Effector CD8-positive, alpha-beta T cell (primary cell): ENCODE measurements at places on chromosomes 3 and 15.

GRCh38 chr3:160154596-160154995, 70.6 kb upstream of the C3orf80 start:
- no peak for DNase-seq

DNA sequence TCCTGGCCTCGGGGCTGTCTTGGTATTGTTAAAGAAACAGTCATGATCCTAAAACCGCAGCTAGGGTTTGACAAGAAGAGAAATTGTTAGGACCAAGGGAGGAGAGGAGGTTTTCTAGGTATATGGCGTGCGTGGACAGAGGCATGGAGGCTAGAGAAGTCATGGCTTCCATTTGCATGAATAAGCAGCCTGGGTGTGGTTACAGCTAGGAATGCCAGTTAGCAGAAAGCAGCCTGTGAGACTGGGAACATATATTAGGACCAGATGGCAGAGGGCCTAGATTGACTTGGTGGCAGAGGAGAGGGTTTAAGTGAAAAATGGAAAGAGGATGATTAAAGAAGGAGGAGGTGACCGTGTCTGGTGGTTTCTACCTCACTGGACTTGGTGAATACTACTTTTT, 573.6 kb upstream of the ARRDC4 start:
- no peak for DNase-seq

- DNase-seq: no peak
These were observed 116.1 kb upstream of the DNAJC19 start for GRCh38 chr3:181105646-181106045.

GRCh38 chr3:122826278-122826677, 31.4 kb downstream of the SLC49A4 start:
- DNase-seq: no peak

- DNase-seq: no peak
These were observed 25.9 kb upstream of the MTMR10 start for GRCh38 chr15:31017311-31017710.

- no peak for DNase-seq
These were observed 204.2 kb downstream of the NFKBIZ start for GRCh38 chr3:102053375-102053989.

DNA sequence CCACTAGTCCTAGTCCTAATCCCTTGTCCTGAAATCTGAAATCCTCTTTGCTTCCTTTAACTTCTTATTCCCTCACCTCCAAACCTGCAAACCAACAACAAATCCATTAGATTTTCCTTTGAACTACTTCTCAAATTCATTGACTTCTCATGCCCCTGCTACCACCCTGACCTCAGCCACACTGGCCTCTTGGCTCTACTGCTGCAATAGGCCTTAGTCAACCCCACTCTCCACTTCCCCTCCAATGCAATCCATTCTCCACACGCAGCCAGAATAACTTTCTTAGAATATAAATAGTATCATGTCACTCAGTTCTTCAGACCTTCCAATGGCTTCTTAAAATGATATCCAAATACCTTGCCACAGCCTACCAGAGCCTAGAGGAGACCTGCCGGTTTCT, 131.1 kb upstream of the GADL1 start:
- no peak for DNase-seq

- no peak for DNase-seq
These were observed 381.1 kb downstream of the OXSM start for GRCh38 chr3:26171006-26171405.

GRCh38 chr3:7195934-7196333, 335.0 kb downstream of the GRM7 start:
- DNase-seq: no peak

GRCh38 chr3:29503958-29504357, 223.1 kb downstream of the RBMS3 start:
- no peak for DNase-seq

DNA sequence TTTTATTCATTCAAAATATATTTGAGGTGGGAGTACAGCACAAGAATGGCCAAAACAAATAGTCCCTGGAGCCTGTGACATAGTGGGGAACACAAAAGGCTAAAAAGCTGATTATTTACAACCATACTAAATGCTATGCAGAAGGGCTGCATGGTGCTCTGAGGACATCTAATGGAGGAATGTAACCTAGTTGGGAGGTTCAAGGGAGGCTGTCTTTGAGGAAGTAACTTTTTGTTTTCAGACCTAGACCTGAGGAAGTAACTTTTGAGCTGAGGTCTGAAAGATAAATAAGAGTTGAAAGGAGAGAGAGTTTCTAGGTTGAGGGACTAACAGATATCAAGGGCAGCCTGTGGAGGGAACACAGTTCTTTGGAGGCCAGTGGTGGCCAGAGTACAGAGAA, 34.8 kb upstream of the RASA2 start:
- peak; percentile 2 for DNase-seq

GRCh38 chr3:104598848-104599511, 767.7 kb upstream of the ALCAM start:
- DNase-seq: no peak

DNA sequence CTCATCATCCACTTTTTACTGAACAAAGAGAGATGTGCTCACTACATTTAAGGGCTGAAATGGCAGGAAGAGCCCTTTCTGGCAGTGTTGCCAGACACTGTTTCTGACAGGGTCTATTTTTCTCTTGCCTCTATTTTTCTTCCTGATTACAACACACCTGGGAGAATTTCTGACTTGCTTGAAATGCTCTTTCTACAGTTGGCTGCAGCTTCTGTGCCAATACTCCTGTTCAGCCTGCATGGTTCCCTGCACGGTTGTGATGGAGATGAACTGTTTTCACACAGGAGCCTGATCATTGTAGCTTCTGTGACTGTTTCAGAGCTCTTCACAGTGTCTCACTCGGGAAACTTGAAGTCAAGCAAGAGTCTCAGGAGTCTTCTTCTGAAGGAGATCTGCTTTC, 83.0 kb upstream of the DLG1 start:
- DNase-seq: no peak

GRCh38 chr15:71224024-71224423, 108.8 kb downstream of the THSD4 start:
- no peak for DNase-seq

GRCh38 chr3:13093687-13094086, 20.5 kb upstream of the IQSEC1 start:
- DNase-seq: no peak

DNA sequence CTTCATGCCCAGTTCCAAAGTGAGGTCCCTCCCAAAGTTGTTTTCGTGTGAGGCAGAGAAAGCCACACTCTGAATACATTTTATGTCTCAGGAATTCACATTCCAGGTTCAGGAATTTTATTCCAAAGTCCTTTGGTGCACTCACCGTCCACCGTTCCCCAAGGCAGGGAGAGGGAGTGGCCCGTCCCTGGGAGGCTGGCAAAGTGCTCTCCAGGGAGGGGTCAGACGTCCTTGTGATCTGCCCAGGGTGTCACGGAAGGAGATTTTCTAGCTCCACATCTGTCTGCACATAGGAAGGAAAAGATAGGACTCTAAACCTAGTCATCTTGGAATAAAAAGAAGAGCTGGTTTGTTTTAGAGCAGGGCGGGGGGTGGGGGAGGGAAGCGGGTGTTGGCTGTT, 47.9 kb downstream of the KLF13 start:
- no peak for DNase-seq

DNA sequence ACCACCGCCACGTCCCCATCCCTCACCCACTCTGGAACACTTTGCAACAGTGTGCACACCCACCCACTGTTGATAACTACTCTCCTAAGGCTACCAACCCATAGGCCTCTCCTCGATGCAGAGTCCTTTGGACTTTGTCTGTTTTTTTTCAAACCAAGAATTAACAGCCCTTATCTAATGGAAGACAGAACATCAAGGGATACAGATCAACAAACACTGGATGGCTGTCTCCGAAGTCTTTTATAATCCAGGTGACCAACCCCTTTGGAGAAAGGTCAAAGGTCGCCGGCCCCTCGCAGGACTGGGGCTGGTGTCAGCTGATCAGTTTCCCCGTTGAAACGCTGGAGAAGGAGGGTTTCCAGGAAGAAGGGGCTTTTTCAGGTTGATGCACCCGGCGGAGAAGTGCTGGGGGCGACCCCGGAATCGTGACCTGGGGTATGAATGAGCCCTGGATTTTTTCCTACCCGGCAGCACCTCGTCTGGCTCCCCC, 532 bp downstream of the B4GALT4 start:
- no peak for DNase-seq

- peak; percentile 7 for DNase-seq
These were observed 11.5 kb downstream of the ITPR1 start for GRCh38 chr3:4504340-4505261.

GRCh38 chr3:177751770-177752169, 554.5 kb upstream of the TBL1XR1 start:
- no peak for DNase-seq

DNA sequence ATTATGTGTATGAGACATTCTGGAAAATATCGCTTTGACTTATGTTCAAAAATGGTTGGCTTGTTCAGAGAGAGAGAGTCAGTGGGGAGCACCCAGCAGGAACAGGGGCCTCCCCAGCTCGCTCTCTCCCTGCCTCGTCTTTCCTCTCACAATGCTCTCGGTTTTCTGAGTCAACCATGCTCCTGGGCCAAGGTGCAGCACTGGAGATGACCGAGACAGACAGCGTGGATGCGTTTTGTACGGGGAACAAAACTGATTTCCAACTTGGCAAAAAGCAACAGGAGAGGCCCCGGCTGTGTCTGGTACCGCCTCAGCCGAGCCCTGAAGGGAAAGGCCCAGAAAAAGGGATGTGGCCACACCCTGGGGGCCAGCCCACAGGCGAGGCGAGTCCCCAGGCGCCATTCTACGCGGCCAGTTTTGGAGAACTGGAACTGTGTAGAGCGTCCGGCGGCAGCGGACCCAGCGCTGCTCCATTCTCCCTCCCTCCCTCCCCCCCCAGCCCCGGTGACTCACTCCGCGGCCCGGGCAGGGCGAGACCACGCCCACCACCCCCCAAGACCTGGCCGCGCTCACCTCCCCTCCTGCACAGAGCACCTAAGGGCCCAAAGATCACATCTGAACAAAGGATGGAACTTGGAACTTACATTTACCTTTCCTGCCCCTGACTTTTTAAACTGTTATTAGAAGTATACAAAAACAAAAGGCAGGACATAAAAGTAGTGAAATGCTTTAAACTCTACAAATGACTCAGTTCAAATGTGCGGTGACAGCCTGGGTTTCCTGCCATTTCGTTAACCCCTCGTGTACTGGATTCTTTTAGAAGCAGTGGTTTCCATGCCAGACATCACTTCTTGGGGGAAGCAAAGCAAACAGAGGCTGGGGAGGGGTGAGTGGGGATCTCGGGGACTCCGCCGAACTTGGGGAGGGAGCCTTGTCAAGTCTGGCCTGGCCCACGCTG, 12.7 kb downstream of the ATP10A start:
- DNase-seq: peak; percentile 49

GRCh38 chr15:57111002-57111401, 192.6 kb downstream of the TCF12 start:
- DNase-seq: no peak
